Stimulated activated CD4-positive, alpha-beta T cell treated with anti-CD3 and anti-CD28 coated beads, Interleukin-1b, Interleukin-23, amount 100 ng/mL, for 1 hour (primary cell): ENCODE measurements at places on chromosomes 3 and 15.

- no peak for DNase-seq
These were observed 187.9 kb upstream of the LMCD1 start for GRCh38 chr3:8313560-8314267.

DNA sequence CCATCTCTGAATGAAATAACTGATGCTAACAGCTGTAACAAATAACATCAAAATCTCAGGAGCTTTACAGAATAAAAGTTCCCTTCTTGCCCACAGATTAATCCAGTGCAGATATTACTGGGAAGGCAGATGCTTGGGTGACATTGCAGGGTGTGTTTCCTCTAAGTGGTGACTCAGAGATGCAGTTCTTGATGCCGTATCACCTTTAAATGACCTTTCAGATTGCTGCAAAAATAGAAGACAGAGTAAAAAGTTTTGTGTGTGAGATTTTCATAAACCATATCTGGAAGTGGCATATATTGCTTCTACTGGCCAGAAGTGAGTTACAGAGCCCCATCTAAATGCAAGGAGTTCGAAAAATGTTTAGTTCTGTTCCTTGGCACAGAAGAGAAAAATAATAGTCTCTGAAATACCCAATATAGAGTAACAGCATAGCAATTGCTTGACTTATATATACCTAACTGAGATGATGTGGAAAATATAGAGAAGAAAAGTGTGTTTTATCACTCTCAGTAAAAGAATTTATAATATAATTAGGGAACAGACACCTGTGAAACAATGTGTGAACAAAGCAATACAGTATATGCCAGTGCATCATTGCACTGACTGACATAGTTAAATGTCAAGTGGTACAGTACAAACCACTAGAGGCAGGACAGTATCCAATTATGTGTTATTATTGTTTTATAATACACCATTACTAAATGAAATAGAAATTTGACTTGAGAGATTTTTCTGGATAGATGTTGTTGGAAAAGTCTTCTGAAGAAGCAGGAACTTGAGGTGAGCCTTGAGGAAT, 430.7 kb upstream of the CBLB start:
- DNase-seq: no peak

GRCh38 chr3:38662544-38662943, 13.1 kb upstream of the SCN5A start:
- DNase-seq: no peak

- no peak for DNase-seq
These were observed 593 bp downstream of the TMOD2 start for GRCh38 chr15:51751697-51752683.
